Forelimb muscle (tissue), 1 donor: ENCODE measurements at places on chromosomes 5 and 9. TPM values are rescaled to one million over a fixed set of nuclear protein-coding genes. Genes with fewer than 3 reads are reported as not detected.
A peak's percentile ranks its signal among the peaks of the same experiment; 100 is the strongest.

Gene PCDHGB3
- 1.6 TPM for polyA plus RNA-seq

Gene WNK2
- 16.4 TPM for polyA plus RNA-seq

Gene CCDC112
- 9.8 TPM for polyA plus RNA-seq

GRCh38 chr5:58649716-58650115 lies 66.8 kb downstream of the RAB3C start:
- no peak for DNase-seq

GRCh38 chr9:126298063-126298801 lies 28.4 kb upstream of the MVB12B start:
- DNase-seq = peak; percentile 4

DNA sequence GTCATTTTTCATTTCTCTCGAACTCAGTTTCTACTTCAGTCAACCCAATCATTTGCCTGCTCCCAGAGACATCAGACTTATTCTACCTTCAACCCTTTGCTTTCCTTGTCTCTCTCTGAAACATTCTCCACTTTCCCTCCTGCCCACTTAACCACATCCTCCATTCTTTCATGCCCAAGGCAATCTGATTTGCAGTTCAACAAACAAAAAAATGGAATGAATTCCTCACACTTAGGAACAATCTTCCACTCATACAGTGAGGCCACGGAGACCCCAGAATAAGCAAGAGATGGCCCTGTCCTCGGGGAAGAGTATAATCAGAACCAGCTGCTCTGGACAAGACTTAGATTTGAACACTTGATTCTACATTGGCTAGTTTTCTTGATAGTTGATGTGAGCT lies 180.5 kb downstream of the RFK start:
- no peak for DNase-seq

DNA sequence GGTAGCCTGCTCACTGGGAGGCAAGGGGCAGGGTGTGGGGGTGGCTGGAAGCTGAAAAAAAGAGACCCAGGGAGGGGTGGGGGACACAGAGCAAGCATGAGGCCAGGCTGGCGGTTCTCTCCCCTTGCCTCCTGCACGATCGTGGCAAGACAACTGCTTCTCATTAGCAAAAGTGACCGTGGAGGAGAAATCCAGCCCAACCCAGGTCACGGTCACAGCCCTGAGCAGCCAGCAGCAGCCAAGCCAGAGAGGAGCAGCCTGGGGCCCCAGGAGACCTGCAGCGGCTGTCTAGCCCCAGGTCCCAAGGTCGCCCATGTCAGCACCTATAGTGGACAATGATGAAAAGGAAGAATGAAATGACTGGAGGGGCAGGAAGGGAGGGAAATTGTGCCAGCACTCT lies 89.1 kb downstream of the NRG2 start:
- DNase-seq = no peak

DNA sequence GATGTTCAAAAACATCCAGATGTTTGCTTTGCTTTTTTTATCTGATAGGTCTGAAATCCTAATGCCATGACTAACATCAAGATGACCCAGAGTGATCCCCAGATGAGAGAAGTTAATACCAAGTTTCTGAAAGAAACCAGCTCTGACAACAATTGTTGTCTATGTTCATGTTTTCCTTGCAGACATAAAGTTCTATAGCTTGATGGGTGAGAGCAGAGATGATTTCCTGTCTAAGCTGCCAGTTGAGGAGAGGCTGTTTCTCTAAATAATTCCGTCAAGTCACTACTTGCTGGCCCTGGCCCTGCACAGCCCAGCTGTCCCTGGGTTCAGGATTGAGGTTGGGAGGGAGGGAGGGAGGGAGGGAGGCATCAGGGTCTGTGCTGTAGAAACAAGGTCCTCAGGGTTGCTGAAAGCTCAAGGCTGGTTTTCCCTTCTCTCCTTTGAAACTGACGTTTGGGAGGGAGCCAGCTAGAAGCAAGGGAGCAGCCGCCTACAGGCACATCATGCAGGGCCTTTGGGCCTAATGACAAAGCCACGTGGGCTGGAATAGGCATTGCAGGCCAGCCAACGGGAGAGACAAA lies 3.9 kb downstream of the SPARC start:
- DNase-seq = no peak

Gene NR5A1
- polyA plus RNA-seq = not detected

Gene TBCA
- 274 TPM for polyA plus RNA-seq

DNA sequence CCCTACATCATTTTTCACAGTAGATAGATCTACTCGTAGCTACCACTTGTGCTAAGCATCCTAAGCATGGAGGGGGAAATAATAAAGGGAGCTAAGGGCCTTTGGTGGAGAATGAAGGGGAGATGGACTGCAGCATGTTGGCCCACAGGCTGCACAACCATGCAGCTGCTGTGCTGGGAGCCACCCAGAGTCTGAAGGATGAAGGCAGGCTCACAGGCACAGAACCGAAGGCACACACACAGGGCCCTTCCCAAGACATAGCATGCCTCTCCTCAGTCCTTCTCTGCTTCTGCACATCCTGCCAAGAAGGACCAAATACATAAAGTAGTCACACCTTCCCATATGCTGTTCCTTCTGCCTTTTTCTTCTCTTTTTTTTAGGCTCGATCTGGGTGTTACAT lies 6.6 kb downstream of the FAM193B start:
- no peak for DNase-seq

- no peak for DNase-seq
Measured at GRCh38 chr9:125260561-125260960, 1.1 kb upstream of the GAPVD1 start.

- peak; percentile 28 for DNase-seq
Measured at GRCh38 chr9:100324594-100325200, 28.0 kb downstream of the TEX10 start.

- DNase-seq = no peak
Measured at GRCh38 chr5:65137631-65138030, 344.1 kb downstream of the ADAMTS6 start.

Gene INSL6
- 0.63 TPM for polyA plus RNA-seq

DNA sequence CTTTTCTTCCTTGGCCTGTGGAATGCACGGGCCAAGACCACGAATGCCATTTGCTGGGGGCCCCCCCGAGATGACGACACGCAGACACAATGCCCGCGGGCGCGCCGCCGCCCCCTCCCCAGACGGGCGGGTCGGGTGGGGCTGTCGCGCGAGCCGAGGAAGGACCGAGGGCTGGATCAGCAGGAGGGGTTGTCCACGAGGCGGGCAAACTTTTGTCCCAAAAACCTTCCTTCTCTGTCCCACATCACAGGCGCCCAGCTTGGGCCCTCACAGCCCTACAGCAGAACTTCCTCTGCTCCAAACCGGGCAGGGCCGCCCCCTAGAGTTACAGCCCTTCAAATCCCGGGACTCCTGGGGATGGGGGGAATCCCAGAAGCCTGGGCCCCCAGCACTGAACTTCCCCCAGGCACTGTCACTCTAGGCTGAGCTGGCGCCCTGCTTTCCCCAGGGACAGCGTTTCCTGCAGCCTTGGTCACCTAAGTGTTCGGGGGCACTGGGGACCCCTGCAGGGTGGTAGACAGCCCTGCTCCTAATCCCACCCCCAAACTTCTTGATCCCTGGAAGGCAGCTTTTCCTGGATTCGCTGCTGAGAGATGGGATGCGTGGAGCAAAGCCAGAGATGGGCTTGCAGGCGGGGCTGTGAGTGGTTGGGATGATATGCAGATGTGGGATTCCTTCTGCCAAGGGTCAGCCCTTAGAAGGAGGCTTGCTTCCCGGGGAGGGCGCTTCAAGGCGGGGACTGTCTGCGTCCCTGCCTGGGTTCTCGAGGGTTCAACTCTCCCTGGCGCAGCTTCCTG lies 980 bp downstream of the COL5A1 start:
- no peak for DNase-seq

- DNase-seq = no peak
Measured at GRCh38 chr5:6831678-6832671, 118.7 kb downstream of the TENT4A start.

Gene PSD2
- polyA plus RNA-seq = 0.19 TPM

GRCh38 chr9:109020581-109021511 lies 7.5 kb upstream of the CTNNAL1 start:
- DNase-seq = no peak

- DNase-seq = no peak
Measured at GRCh38 chr5:118924006-118924389, 64.3 kb downstream of the DTWD2 start.

GRCh38 chr9:113484258-113484730 lies 20.8 kb downstream of the RGS3 start:
- no peak for DNase-seq

Gene FOXD4L3
- polyA plus RNA-seq = 0.29 TPM

GRCh38 chr9:113934167-113934828 lies 58.2 kb downstream of the ZNF618 start:
- DNase-seq = no peak

DNA sequence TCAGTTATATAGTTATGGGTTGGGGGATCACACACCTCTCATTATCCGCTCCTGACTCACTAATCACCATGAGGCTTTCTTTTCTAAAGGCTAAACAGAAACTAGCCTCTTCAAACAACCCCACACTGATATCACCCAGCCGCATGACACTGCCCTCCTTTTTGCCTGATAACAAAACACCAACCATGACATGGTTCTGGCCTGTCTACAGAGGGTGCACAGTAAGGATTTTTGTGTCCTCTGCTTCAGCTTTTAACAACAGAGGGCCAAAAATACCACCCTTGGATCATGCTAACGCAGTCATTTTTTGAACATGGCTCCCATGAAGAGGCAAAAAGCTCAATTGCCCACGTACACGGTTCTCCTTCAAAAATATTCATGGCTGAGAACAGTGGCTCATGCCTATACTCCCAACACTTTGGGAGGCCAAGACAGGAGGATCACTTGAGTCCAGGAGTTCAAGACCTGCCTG lies 4.0 kb downstream of the CMBL start:
- DNase-seq = no peak

Gene CNTFR
- 44.9 TPM for polyA plus RNA-seq

GRCh38 chr9:37542488-37542887 lies 33.7 kb downstream of the FBXO10 start:
- DNase-seq = no peak

Gene PTTG1
- polyA plus RNA-seq = 26.3 TPM

DNA sequence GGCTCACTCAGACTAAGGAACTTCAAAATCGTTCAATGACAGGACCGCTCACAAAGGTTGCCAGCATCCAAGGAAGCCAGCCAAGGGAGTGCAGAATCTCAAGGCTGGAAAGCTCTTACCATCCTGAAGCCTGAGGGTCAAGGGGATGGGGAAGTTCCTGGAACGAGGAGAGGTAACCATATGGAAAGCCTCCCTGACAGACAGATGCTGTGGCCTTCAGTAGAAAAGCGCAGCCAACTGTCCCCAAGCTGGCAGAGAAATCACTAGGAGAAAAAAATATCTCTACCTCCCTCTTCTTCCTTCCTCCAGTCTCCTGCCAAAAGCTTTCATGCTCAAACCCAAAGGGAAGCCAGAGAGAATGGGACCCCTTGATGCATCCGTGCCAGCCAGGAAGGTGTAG lies 90.5 kb upstream of the RANBP3L start:
- DNase-seq = no peak
